T-helper 2 cell treated with Interferon-gamma antibody and Interleukin-4, amounts not matched to agents 100 ng/mL and 5 ng/mL, for 36 hours (primary cell): ENCODE measurements at places on chromosomes 2 and 18. TPM values are rescaled to one million over a fixed set of nuclear protein-coding genes. Genes with fewer than 3 reads are reported as not detected.

Gene MYCN
- 0.09 TPM in 1 of 2 replicates, not detected in the other for total RNA-seq

Gene NEURL3
- total RNA-seq = 0.16 TPM in 1 of 2 replicates, not detected in the other

Gene RAB6C
- not detected in 2 replicates for total RNA-seq

Gene FBXO41
- total RNA-seq = 15.4 and 16.2 TPM in 2 replicates

Gene BOLL
- total RNA-seq = not detected in 2 replicates

Gene AFF3
- total RNA-seq = 4.1 and 6.0 TPM in 2 replicates

Gene UGT1A4
- total RNA-seq = not detected in 2 replicates

Gene IL1F10
- total RNA-seq = not detected in 2 replicates

Gene GNAL
- total RNA-seq = 0.39 and 0.41 TPM in 2 replicates

Gene CFAP221
- total RNA-seq = not detected in 2 replicates

Gene KCNK3
- total RNA-seq = not detected in 2 replicates

Gene KCNF1
- total RNA-seq = not detected in 2 replicates

Gene IL36RN
- total RNA-seq = not detected in 2 replicates

Gene KCNG3
- total RNA-seq = 0.05 TPM in 1 of 2 replicates, not detected in the other

Gene SF3B1
- total RNA-seq = 298 and 310 TPM in 2 replicates

Gene EVA1A
- not detected in 2 replicates for total RNA-seq
